ENCODE measurements at places on chromosomes 2 and 18. TPM values are rescaled to one million over a fixed set of nuclear protein-coding genes. Genes with fewer than 3 reads are reported as not detected.

GRCh38 chr2:226447338-226448300 is 352.0 kb downstream of the IRS1 start:
- no peak for DNase-seq

GRCh38 chr2:198135481-198135934 is 331.1 kb downstream of the PLCL1 start:
- no peak for DNase-seq

UCN gene
- polyA plus RNA-seq = 0.79 TPM

OTX1 gene
- polyA plus RNA-seq = not detected

DNA sequence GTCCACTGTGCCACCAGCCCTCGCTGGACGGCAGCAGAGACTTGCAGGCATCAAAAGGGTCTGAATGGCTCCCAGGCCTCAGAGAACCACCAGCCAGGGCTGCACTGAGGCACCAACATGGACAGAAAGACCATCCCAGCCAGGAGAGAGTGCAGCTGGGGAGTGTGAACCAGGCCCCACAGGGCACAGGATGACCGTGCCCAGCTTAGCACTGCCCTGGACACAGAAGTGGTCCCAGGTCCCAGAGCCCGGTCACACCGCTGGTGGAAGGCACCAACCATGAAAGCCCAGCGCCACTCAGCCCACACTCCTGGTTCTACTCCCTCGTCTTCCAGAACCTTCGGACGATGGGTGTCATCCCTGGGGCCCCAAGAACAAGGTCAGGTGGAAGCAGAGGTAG is 20.5 kb downstream of the AQP12A start:
- no peak for DNase-seq

FAM237A gene
- not detected for polyA plus RNA-seq

TLX2 gene
- polyA plus RNA-seq = 0.14 TPM

FAM124B gene
- 3.2 TPM for polyA plus RNA-seq

GRCh38 chr18:62450546-62451410 is 72.0 kb upstream of the ZCCHC2 start:
- no peak for DNase-seq

GRCh38 chr2:65562890-65563289 is 130.5 kb upstream of the SPRED2 start:
- DNase-seq = no peak

GRCh38 chr18:79552140-79552631 is 127.4 kb upstream of the CTDP1 start:
- no peak for DNase-seq

DNA sequence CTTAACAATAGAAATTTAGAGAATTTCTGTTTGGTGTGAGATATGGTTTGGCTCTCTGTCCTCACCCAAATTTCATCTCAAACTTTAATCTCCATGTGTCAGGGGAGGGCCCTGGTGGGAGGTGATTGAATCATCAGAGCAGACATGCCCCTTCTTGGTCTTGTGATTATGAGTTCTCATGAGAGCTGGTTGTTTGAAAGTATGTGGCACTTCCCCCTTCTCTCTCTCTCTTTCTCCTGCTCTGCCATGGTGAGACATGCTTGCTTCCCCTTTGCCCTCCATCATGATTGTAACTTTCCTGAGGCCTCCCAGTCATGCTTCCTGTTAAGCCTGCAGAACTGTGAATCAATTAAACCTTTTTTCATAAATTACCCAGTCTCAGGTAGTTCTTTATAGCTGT is 524.7 kb upstream of the ACVR2A start:
- DNase-seq = no peak

DNA sequence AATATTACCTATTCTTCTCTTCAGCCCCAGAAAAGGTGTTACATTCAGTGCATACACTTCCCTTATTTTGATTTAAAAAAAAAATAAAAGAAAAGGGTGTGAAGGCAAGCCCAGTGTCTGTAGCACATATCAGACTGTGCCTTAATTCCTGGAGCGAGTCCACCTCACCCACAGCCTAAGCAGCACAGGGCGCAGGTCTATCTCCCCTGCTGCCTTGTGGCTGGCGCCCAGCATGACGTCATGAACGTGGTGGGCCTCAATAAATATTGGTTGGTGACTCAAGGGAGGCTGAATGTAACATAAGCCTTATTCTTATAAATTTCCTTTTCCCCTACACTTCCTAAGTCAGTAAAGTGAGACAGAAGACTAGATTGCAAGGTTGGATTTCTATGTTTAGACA is 26.4 kb downstream of the ST3GAL5 start:
- DNase-seq = no peak

CPS1 gene
- not detected for polyA plus RNA-seq

ONECUT2 gene
- polyA plus RNA-seq = not detected
